ENCODE measurements at places on chromosomes 1 and 21.

- no peak for DNase-seq
These were observed 254.7 kb downstream of the USH2A start for GRCh38 chr1:216168546-216168945.

GRCh38 chr1:44842486-44842861 lies 579 bp downstream of the PTCH2 start:
- no peak for DNase-seq

GRCh38 chr1:213720032-213720431 lies 267.7 kb upstream of the PROX1 start:
- no peak for DNase-seq

DNA sequence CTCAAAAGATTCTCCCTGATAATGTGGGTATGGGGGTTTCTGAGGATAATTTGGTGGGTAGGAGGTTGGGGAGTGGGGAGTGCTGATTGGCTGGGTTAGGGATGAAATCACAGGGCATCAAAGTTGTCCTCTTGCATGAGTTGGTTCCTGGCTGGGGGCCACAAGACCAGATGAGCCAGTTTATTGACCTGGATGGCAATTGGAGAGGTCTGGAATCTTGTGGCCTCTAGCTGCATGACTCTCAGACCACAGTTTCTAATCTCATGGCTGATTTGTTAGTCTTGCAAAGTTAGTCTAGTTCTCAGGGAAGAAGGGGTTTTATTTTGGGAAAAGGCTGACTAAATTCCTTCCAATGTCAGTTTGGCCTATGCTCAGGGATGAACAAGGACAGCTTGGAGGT lies 3.3 kb upstream of the GBP1 start:
- no peak for DNase-seq

GRCh38 chr1:109396871-109397580 lies 692 bp downstream of the SORT1 start:
- DNase-seq: no peak

- DNase-seq: no peak
These were observed 311.8 kb upstream of the B3GALT2 start for GRCh38 chr1:193498088-193498655.

GRCh38 chr1:54986025-54986424 lies 5.6 kb downstream of the TMEM61 start:
- DNase-seq: no peak

- no peak for DNase-seq
These were observed 3.0 kb downstream of the AURKAIP1 start for GRCh38 chr1:1371746-1372711.

DNA sequence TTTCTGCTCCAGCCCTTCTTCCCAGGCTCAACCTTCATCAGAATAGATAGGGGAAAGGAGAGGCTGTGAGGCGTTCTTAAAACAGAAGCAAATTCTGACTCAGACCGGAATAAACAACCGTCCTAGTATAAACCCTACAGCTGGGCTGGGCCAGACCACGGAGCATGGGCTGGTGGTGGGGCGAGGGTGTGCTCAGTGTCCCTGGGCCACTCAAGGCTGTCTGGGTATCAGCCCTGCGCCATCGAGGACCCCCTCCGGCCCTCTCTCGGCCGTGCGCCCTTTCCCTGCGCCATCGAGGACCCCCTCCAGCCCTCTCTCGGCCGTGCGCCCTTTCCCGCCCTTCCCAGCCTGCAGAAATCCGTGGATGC lies 36.0 kb downstream of the CAPN2 start:
- no peak for DNase-seq

GRCh38 chr1:158019171-158019868 lies 25.9 kb downstream of the KIRREL1 start:
- peak; percentile 89 for DNase-seq

- DNase-seq: no peak
These were observed 574.1 kb downstream of the LMO4 start for GRCh38 chr1:87902830-87903229.

DNA sequence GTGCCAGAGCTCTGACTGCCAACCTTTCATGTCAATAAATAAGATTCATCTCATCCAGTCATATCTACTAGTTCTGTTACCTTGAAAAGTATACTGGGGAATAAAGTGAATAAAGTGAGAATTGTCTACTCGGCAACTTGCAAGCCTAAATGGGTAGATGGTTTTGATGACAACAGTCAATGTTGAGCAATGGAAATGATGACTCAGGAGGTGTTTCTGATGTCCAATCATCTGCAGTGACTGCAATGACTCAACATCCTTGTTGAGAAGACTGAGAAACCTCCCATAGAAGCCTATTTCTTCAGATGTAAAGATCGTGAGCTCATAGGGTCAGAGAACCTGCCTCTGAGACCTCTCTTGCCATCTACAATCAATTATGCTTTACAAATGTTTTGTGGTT lies 276.4 kb downstream of the SPATA17 start:
- peak; percentile 77 for DNase-seq

GRCh38 chr1:14441302-14441741 lies 157.2 kb upstream of the KAZN start:
- peak; percentile 90 for DNase-seq

- DNase-seq: no peak
These were observed 65.4 kb downstream of the MACF1 start for GRCh38 chr1:39269791-39270342.

DNA sequence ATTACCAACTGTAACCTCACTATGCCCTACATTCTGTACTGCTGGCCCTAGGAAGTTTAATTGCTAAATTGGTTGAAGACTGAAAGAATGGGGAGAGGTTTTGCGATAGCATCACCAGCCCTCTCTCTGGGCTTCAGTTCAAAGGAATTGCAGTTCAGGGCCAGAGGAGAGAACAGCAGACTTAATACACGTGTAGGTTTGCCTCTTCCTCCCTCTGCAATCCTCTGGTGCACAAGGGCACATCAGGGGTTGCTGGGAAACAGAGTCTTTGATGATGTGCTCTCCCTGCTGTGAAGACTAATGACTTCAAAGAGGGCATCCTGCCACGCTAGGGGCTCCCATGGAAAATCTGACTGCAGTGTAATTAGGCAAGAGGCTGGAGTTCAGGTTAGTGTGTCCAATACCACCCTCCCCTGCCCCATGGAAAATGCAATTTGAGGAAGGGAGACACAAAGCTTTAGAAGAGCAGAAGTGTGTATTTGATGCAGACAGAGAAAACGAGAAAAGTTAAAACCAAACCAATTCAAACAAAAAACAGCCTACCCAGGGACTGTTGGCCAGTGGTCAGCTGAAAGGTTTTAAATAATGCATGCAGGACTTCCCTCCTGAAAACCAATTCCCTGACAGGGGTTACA lies 167.9 kb downstream of the ASTN1 start:
- DNase-seq: no peak

GRCh38 chr1:228960705-228961104 lies 225.4 kb downstream of the RHOU start:
- no peak for DNase-seq

GRCh38 chr1:94738371-94738770 lies 81.8 kb upstream of the SLC44A3 start:
- no peak for DNase-seq

DNA sequence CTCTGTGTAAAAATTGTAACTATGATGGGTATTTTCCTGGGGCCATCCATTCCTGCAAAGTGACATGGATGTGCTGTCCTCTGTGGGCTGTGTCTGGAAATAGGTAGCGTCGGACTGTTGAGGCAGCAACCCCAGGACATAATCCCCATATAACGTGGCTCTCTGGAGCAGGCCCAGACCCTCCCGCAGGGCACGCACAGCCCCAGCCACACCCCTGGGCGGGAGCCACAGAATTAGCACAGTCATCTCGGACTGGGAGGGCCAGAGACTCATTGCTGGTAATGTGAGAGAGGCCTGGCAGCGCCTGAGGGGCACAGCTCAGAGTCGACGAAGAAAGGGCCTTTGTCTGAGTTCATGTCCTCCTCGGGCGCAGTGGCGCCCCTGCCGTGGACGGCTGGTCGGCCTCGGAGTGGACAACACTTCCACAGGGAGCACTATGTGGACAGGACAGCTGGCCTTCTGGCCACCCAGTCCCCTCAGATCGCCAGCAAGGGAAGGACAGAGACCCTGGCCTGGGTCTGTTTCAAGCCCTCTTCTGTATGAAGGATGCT lies 20.1 kb downstream of the SIM2 start:
- no peak for DNase-seq

GRCh38 chr1:26281971-26282370 lies 2.1 kb downstream of the SH3BGRL3 start:
- no peak for DNase-seq

GRCh38 chr1:90591355-90591969 lies 125.6 kb downstream of the BARHL2 start:
- DNase-seq: no peak

GRCh38 chr1:180515364-180515763 lies 13.0 kb upstream of the ACBD6 start:
- DNase-seq: no peak

DNA sequence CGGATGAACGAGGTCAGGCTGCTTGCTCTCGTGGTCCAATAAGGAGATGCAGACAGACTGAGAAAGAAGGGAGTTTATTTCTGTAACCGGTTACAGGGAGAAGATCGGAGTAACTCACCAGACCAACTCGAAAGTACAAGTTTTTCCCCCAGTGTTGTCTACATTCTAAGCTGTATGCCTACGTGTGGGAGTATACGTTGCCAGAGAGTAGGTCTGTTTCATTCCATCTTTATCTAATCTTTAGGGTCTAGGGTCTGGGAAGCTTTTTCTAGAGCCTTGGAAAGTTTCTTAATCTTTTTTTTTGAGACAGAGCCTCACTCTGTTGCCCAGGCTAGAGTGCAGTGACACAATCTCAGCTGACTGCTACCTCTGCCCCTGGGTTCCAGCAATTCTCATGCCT lies 4.7 kb upstream of the PADI1 start:
- DNase-seq: no peak

GRCh38 chr1:44305962-44306422 lies 49.1 kb downstream of the ERI3 start:
- no peak for DNase-seq

- no peak for DNase-seq
These were observed 154.3 kb downstream of the MAST2 start for GRCh38 chr1:45957684-45958083.

DNA sequence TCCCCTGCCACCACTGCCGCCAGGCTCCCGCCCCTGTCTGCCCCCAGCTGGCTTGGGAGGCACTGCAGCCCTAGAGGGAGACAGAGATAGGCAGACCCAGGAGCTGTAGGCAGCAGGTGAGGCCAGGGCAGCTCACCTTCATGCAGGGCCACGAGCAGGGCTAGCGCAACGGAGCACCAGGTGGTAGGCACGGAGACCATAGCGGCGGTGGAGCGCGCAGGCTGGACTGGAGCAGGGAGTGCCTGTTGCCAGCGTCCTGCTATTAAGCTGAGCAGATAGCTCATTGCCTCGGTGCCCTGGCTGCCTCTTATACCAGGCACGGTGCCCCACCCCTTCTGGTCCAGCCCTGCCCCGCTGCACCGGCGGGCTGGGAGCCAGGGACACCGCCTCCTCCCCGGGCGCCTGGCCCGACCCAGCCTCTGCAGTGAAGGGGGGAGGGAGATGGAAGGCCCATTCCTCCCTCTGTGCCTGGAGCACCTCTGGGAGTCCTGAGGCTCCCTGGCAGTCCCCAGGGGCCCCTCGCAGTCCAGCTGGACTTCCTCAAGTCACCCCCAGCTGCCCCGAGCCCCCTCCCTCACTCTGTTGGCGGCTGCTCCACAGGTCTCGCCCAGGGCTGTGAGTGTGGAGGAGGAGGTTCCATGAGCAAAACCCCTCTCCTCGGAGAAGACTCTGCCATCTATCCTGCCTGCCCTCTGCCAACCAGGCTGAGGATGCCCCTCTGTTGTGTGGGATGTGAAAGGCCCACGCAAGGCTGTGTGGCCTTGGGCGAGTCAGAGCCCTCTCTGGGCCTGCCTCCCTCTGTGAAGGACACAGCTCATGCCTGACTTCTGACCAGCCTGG lies at the start of gene EDN2:
Gene EDN2 (minus strand): TSS at position 282 of the 840 bp plus-strand sequence. CDS start 82 bp downstream, at position 200.
- DNase-seq: no peak

DNA sequence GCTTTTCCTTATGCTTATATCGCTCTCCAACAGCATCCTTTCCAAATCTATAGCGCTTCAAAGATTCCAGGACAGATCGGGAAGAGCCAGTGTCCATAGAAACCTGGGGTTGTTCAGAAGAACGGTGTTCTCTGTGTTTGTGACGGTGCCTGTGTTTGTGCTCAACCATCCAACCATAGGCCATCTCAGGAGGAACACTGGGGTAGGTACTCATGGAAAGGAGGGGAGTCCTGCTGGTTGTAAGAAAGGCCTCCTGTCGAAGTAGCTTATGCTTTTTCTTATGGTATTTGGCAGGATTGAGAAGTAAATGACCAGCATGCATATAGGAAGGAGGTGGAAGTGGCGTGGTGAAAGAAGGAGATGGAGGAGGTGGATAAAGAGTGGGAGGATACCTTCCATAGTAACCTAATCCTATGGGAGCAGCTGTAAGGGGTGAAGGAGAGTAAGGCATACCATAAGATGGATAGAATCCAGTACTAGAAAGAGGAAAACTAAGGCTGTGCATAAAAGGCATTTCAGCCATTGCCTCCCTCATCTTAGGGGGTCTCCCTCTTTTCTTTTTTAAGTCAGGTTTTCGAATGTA lies 84.2 kb downstream of the ASH1L start:
- DNase-seq: no peak

DNA sequence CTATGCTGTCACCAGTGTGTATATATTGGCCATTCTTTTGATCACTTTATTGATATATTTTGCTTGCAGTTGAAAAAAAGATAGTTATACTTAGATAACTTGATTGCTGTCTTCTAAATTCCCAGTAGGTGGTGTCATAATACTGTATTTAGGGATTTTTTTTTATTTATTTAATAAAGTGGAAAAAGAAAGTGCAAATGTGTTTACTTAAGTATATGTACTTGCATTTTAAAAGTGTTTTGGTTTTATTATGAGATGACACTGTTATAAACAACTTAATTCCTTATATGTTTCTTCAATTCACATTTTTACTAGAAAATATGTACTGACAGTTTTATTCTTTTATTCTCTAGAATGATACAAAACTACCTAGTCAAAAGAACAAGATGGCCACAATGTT lies 164.8 kb downstream of the USP25 start:
- DNase-seq: peak; percentile 11

GRCh38 chr1:25198663-25199252 lies 33.5 kb downstream of the SYF2 start:
- DNase-seq: no peak

DNA sequence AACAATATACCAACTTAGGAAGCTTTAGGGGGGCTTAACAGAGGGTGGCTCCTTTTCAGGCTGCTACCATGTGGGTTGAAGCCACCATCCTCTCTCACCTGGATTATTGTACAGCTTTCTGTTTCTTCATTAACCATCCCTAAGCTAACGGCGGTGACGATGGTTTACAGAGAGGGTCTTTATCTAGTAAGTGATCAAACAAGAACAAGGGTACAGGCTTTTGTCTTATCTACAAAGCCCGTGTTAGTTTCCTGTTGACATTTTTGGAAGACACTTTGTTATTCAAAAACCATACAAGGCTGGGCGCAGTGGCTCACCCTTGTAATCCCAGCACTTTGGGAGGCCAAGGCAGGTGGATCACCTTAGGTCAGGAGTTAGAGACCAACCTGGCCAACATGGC lies 20.4 kb downstream of the SLC25A33 start:
- DNase-seq: no peak
